Osteocyte (in vitro differentiated cells): ENCODE measurements at places on chromosomes 4 and X. TPM values are rescaled to one million over a fixed set of nuclear protein-coding genes. Genes with fewer than 3 reads are reported as not detected.
A peak's percentile ranks its signal among the peaks of the same experiment; 100 is the strongest.

DNA sequence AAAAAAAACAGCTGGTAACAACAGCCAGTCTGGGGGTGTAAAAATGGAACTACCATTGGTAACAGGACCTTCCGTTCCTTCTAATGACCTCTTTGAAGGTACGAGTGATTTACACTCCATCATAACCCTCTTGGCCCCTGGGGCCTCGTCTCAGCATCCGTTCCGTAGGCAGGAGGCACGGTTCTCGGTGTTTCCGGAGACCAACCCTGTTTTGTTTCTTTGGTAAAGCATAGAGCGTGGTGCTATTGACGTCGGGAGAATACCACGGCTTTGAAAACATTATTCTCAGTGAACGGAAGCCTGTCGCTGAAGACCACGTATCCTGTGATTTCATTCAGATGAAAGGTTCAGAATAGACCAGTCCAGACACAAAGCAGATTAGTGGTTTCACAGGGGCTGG lies 198.9 kb downstream of the ASMT start:
- H3K27ac ChIP-seq, result no peak overlapping the region
- no peaks in the 10 kb centered on the region for H3K27me3 ChIP-seq
- no peaks in the 10 kb centered on the region for H3K4me1 ChIP-seq
- H3K36me3 ChIP-seq, result no peaks in the 10 kb centered on the region
- peak; percentile 30 for DNase-seq
- no peak overlapping the region for H3K4me3 ChIP-seq

DNA sequence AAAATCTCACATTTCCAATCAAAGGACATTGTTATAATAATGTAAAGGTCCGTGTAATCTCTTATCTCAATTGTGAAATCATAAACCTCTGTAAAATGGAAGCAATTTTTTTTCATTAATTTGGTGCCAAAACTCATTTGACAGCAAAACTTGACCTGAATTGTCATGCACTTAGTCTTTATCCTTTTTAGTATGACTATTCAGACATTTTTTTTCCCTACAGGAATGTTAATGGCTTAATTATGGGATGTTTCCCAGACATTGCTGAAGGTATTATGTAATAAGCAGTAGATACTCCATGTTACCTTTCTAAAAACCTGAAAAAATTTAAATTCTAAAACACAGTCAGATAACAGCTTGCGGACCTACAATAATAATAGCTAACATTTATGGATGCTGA lies 228.9 kb downstream of the LHFPL1 start:
- no peaks in the 10 kb centered on the region for H3K4me1 ChIP-seq
- no peak overlapping the region for H3K27ac ChIP-seq
- DNase-seq, result no peak
- H3K27me3 ChIP-seq, result no peaks in the 10 kb centered on the region
- no peaks in the 10 kb centered on the region for H3K36me3 ChIP-seq

- no peak overlapping the region for H3K4me3 ChIP-seq
- H3K4me1 ChIP-seq, result peaks cover under 1% of the 10 kb centered on the region
- DNase-seq, result no peak
- no peaks in the 10 kb centered on the region for H3K36me3 ChIP-seq
- no peak overlapping the region for H3K27ac ChIP-seq
- peaks cover 28% of the 10 kb centered on the region for H3K27me3 ChIP-seq
These were observed 526.3 kb upstream of the TECRL start for GRCh38 chr4:64935469-64936001.

DNA sequence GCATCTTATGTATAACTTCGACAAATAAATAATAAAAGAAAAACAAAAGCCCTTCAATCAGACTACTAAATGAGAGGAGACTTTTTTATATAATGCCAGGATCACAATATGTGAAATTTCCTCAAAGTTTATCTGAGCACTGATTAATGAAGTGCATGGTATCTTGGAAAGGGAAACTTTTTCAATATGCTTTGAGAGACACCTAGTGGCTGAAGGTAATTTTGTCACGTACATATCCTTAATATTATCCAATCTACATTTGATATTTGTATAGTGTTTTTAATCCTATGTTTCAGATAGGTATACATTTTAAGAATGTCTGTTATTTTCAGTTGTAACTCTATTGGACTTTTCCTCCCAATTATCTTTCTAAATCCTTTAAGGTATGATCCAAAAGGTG lies 146.8 kb downstream of the KLHL4 start:
- H3K4me3 ChIP-seq, result no peak overlapping the region
- no peak for DNase-seq
- H3K36me3 ChIP-seq, result no peaks in the 10 kb centered on the region

DNA sequence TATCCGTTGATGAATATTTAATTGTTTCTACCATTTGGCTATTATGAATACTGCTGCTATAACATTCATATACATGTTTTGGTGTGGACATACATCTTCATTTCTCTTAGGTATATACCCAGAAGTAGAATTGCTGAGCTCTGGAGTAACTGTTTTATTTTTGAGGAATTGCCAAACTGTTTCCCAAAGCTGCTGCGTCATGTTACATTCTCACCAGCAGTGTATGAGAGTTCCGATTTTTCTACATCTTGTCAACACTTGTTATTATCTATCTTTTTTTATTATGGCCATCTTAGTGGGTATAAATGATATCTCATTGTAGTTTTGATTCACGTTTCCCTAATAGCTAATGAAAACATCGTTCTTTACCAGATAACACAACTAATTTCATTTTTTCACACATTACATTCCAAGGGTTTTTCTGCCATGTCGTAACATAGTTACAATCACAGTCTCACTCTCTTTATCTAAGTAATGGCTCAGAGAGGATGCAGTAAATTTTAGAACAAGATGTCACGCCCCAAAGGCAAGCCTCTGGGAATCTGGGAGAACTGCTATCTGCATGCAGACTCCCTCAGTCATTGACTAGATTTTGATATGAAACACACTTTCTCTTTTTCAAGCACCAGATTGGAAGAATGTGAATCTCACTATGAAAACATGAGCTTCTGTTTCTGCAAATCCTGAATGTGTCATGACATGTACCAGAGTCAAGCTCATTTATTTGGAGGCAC lies 10.3 kb downstream of the ARHGAP6 start:
- H3K27ac ChIP-seq, result no peak overlapping the region
- H3K27me3 ChIP-seq, result peaks cover 11% of the 10 kb centered on the region
- H3K4me1 ChIP-seq, result no peaks in the 10 kb centered on the region
- H3K4me3 ChIP-seq, result no peak overlapping the region
- DNase-seq, result no peak

WNK3 gene
- total RNA-seq, result 3.9 and 5.8 TPM in 2 replicates

ITGB1BP2 gene
- total RNA-seq, result 1.7 and 2.1 TPM in 2 replicates

DRD5 gene
- not detected in 2 replicates for total RNA-seq
